ENCODE measurements at places on chromosomes 13 and 19. TPM values are rescaled to one million over a fixed set of nuclear protein-coding genes. Genes with fewer than 3 reads are reported as not detected.

- peak; percentile 42 for DNase-seq
Observed at GRCh38 chr19:18287836-18288772, 6.7 kb upstream of the JUND start.

GRCh38 chr13:66639044-66639443, 591.1 kb downstream of the PCDH9 start:
- DNase-seq = no peak

- DNase-seq = no peak
Observed at GRCh38 chr19:43148233-43148632, 38.1 kb downstream of the PSG5 start.

DNA sequence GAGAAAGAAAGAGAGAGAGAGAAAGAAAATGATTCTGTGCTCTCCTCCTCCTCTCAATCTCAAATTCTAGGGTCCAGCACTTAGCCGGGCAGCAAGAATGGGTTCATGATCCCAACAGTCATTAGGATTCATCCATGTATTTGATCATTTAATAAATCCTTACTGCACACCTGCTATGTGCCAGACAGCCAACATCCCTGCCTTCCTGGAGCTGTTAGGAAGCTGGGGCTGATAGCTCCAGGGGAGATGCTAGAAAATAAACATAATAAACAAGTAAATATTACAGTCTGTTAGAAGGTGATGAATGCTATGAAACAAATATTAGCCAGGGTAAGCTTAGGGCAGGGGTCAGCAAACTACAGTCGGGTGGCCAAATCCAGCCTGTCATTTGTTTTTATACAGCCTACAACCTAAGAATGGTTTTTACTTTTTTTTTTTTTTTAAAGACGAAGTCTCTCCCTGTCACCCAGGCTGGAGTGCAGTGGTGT, 9.9 kb upstream of the ACP7 start:
- DNase-seq = no peak

DNA sequence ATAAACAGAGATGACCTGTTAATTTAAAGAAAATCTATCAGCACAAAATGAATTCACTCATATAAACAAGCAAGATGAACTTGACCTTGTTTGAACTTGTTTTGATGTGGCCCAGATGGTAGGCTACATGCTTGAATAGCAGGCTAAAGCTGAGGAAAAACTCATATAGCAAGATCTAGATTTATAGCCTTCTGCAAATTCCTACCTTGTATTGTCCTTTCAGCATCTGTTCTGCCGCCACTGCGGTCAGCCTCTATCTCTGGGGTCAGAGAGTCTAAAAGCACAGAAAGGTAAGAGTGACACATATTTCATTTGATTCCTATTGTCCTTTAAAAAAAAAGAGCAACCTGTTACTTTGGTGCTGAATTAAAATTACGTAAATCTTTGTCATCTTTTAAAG, 392.1 kb downstream of the DACH1 start:
- no peak for DNase-seq

LRP3 gene
- polyA plus RNA-seq = 43.4 TPM

GRCh38 chr13:44710576-44710975, 134.4 kb upstream of the TSC22D1 start:
- DNase-seq = no peak

- no peak for DNase-seq
Observed at GRCh38 chr19:30014770-30015169, 72.7 kb downstream of the URI1 start.

ZNF560 gene
- polyA plus RNA-seq = 0.21 TPM
